ENCODE measurements at places on chromosomes 4 and X. TPM values are rescaled to one million over a fixed set of nuclear protein-coding genes. Genes with fewer than 3 reads are reported as not detected.

GRCh38 chr4:21543514-21543913 is 405.1 kb downstream of the KCNIP4 start:
- no peak overlapping the region for H3K27ac ChIP-seq
- H3K27me3 ChIP-seq = no peaks in the 10 kb centered on the region
- DNase-seq = no peak
- H3K4me1 ChIP-seq = no peaks in the 10 kb centered on the region

GRCh38 chrX:119539872-119540271 is 25.3 kb downstream of the STEEP1 start:
- no peaks in the 10 kb centered on the region for H3K27me3 ChIP-seq
- peaks cover 11% of the 10 kb centered on the region for H3K36me3 ChIP-seq
- no peak for DNase-seq
- no peak overlapping the region for H3K4me3 ChIP-seq

DNA sequence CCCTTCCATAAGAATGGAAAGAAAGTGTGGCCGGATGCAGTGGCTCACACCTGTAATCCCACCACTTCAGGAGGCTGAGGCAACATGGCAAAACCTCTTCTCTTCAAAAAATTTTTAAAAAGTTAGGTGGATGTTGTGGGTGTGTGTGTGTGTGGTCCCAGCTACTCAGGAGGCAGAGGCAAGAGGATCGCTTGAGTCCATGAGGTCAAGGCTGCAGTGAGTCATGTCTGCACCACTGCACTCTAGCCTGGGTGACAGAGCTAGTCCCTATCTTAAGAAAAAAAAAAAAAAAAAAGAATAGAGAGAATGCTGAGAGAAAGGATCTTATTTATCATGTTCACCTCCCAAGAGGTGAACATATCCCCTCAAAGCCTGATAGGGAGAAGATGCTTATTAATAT is 492.1 kb upstream of the SMIM31 start:
- no peak overlapping the region for H3K27ac ChIP-seq
- no peak for DNase-seq
- no peaks in the 10 kb centered on the region for H3K36me3 ChIP-seq
- H3K27me3 ChIP-seq = no peaks in the 10 kb centered on the region
- H3K4me3 ChIP-seq = no peak overlapping the region
- no peaks in the 10 kb centered on the region for H3K4me1 ChIP-seq

DNA sequence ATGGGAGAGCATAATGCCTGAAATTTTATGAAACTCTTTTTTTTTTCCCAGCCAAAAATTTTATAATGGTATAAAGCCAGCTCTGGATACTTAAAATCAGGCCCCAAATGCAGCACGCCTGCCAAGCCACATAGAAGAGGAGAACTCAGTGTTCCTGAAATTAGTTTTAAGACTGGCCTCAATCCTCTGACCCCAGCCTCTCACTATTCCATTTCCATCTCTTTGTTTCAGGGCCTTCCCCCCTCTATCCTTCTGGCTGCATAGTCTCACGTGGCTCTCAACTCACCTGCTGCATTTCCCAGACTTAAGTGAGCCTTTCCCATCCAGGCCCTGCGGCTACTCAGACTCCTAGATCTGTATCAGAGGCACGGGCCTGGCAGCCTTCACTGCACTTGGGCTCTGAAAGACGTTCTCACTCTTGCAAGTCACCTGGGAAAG is 5.2 kb upstream of the CBR4 start:
- no peak overlapping the region for H3K4me3 ChIP-seq
- peaks cover 3% of the 10 kb centered on the region for H3K4me1 ChIP-seq
- no peak for DNase-seq
- no peak overlapping the region for H3K27ac ChIP-seq
- no peaks in the 10 kb centered on the region for H3K36me3 ChIP-seq

DNA sequence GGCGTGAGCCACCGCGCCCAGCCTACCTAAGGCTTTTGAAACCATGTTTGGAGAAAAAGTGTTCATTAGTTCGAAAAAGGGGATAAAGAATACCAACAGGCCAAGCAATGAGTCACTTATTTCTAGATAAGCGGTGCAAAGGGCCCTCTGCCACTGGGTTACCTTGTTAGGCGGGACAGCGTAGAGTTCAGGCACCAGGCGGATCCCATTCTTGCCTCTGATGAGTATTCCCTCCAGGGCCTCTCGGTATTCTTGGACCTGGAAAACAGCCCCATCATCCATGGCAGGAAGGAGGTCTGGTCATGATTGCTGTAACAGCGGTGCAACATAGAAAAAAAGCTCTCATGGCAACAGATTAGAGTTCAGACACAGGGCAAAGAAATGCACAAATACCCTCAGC is 48.0 kb downstream of the PHKA2 start:
- H3K4me1 ChIP-seq = no peaks in the 10 kb centered on the region
- no peak overlapping the region for H3K27ac ChIP-seq
- H3K27me3 ChIP-seq = no peaks in the 10 kb centered on the region
- no peak overlapping the region for H3K4me3 ChIP-seq

- peaks cover 4% of the 10 kb centered on the region for H3K27me3 ChIP-seq
- no peak overlapping the region for H3K4me3 ChIP-seq
- no peak for DNase-seq
- no peaks in the 10 kb centered on the region for H3K36me3 ChIP-seq
- H3K4me1 ChIP-seq = no peaks in the 10 kb centered on the region
- H3K27ac ChIP-seq = no peak overlapping the region
Measured at GRCh38 chr4:55553441-55554201, 6.9 kb upstream of the CLOCK start.

GRCh38 chrX:42944381-42944998 is 166.5 kb upstream of the PPP1R2C start:
- no peak for DNase-seq
- H3K27ac ChIP-seq = peak overlapping the region; percentile 86
- peak overlapping the region; percentile 69 for H3K4me3 ChIP-seq
- no peaks in the 10 kb centered on the region for H3K36me3 ChIP-seq
- H3K27me3 ChIP-seq = no peaks in the 10 kb centered on the region

DNA sequence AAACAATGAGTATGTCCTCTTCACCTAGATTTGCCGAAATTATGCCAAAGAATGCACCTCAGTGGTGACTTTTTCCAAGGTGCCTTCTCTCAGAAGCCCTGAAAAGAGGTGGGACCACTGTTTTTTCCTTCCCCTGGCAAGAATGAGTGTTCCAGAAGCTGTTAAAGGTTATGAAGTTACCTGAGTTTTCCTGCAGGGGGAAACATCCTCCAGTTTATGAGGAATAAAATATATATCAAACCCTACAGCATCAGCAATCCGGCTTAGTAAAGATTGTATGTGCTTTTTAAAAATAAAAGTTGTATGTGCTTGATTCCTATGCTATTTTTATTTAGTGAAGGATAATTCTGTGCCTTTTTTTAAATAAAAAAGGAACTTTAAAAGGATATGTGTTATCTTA is 73.3 kb downstream of the RBM46 start:
- no peaks in the 10 kb centered on the region for H3K27me3 ChIP-seq
- no peak for DNase-seq
- no peaks in the 10 kb centered on the region for H3K36me3 ChIP-seq
- no peak overlapping the region for H3K27ac ChIP-seq

DNA sequence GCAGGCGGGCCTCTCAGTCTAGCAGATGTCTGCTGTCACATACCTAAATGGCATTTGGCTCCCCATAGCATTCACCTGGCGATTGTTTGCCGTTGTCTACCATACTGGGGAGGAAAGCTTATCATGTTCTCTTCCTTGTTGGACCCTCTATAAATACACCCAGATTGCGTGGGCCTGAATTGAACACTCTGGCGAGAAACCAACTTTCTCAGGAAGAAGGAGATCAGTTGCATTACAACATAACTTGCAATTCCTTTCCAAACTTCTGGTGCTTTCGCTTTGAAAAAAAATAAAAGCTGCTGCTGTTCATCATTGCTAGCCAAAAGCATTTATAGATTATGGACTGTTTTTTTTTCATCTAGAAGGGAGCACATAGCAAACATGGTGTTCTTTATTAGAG is 230.0 kb upstream of the GPC4 start:
- H3K4me3 ChIP-seq = no peak overlapping the region
- no peaks in the 10 kb centered on the region for H3K27me3 ChIP-seq
- no peak overlapping the region for H3K27ac ChIP-seq
- DNase-seq = no peak
- no peaks in the 10 kb centered on the region for H3K36me3 ChIP-seq
- H3K4me1 ChIP-seq = no peaks in the 10 kb centered on the region

DNA sequence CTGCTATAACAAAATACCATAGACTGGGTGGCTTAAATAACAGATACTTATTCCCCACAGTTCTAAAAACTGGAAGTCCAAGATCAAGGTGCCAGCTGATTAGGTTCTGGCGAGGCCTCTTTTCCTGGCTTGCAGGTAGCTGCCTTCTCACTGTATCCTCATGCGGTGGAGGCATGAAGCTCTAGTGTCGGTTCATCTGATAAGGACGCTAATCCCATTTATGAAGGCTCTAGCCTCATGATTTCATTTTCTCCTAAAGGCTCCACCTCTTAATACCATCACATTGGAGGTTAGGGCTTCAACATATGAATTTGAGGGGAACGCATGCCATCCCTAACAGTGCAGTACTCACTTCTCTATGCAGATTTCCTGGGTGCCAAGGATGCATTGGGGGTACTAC is 57.9 kb upstream of the STIM2 start:
- H3K27me3 ChIP-seq = no peaks in the 10 kb centered on the region
- H3K4me1 ChIP-seq = no peaks in the 10 kb centered on the region
- no peak overlapping the region for H3K4me3 ChIP-seq
- no peaks in the 10 kb centered on the region for H3K36me3 ChIP-seq
- DNase-seq = no peak
- H3K27ac ChIP-seq = no peak overlapping the region

DNA sequence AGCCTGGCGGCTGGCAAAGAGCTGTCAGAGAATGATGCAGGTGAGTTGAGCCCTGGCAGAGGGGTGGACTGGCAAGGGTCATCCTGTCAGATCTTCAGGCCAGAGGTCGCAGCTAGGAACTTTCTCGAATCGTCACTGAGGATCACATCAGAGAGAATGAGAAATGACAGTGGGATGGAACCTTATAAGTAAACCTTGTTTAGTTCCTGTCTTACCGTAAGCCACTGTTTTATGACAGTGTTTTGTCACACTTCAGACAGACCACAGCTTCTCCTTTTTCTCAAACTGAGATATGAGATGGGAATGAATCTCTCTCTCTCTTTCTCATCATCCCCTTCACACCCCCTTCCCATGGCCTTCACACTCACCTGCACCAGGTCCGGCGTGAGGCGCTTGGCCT is 9.3 kb downstream of the DIPK2B start:
- no peak for DNase-seq
- peaks cover 3% of the 10 kb centered on the region for H3K4me1 ChIP-seq
- H3K4me3 ChIP-seq = no peak overlapping the region
- no peaks in the 10 kb centered on the region for H3K27me3 ChIP-seq
- H3K36me3 ChIP-seq = no peaks in the 10 kb centered on the region

DNA sequence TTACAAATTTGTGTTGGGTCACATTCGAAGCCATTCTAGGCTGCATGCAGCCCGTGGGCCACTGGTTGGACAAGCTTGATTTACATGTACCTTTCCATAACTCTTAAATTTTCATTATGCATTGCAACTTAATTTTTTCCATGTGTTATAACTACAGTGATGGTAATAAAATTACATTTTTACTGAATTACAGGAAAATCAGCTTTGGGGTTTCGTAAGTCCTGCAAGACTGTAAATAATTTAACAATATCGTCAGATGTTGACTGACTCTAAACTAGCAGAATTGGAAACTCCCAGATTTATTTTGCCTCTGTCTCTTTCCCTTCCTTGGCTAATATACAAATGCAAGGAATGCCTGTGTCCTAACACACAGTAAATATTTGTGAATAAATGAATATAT is 88.0 kb upstream of the RAPGEF2 start:
- H3K27me3 ChIP-seq = no peaks in the 10 kb centered on the region
- H3K27ac ChIP-seq = no peak overlapping the region
- no peaks in the 10 kb centered on the region for H3K4me1 ChIP-seq
- no peaks in the 10 kb centered on the region for H3K36me3 ChIP-seq

DNA sequence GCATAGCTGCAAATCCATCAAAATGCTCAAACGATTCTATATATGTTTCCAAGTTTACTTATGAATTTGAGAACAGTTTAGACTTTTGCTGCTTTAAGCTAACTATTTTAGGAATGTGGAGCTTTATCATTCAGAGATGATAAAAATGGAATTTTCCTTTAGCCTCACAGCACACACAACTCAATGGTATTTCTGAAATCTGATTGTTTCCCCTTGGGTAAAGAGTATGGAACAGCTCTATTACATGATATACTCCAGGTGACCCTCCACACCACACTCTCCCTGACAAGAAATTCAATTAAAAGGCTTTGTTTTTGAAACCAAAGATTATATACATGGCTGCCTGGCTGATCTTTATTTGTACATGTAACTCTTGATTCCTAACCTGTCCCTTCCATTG is 120.0 kb downstream of the LUZP4 start:
- H3K4me1 ChIP-seq = no peaks in the 10 kb centered on the region
- no peak overlapping the region for H3K27ac ChIP-seq
- no peak overlapping the region for H3K4me3 ChIP-seq
- no peaks in the 10 kb centered on the region for H3K27me3 ChIP-seq
- no peaks in the 10 kb centered on the region for H3K36me3 ChIP-seq

DNA sequence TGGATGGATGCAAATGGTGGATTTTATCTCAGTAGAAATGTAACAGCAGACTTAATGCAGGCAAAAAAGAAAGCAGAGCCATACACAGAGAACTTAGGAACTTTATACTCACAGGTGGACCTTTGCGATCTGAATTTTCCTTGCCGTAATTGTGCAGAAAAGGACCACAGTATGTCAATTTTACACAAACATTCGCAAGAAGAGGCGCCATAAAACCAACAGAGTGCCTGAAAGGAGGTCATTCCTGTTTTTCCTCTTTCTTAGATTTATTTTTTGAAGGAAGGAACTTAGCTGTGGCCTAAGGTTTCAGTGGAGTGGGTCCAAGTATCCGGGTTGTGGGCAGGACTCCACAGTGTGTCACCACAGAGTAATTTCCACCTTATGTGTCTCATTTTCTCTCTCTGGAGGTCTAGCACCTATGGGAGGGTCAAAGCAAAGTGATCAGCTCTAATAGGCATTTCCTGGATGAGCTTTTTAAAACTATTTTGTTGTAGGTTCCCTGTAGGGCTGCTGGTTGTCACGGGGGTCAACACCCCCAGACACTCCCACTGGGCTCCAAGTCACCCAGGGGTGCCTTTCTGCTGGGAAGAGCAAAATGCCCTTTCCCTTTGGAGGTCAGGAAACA is 24.7 kb upstream of the PBDC1 start:
- no peak for DNase-seq
- peak overlapping the region; percentile 80 for H3K27ac ChIP-seq
- no peaks in the 10 kb centered on the region for H3K27me3 ChIP-seq

- no peaks in the 10 kb centered on the region for H3K4me1 ChIP-seq
- DNase-seq = no peak
- H3K4me3 ChIP-seq = no peak overlapping the region
- no peaks in the 10 kb centered on the region for H3K36me3 ChIP-seq
Measured at GRCh38 chr4:170388255-170388654, 298.5 kb upstream of the AADAT start.

GRCh38 chrX:8520791-8521190 is 56.2 kb downstream of the VCX3B start:
- no peak for DNase-seq
- no peak overlapping the region for H3K27ac ChIP-seq
- H3K4me1 ChIP-seq = no peaks in the 10 kb centered on the region
- H3K36me3 ChIP-seq = no peaks in the 10 kb centered on the region
- H3K27me3 ChIP-seq = no peaks in the 10 kb centered on the region
- H3K4me3 ChIP-seq = no peak overlapping the region

GRCh38 chr4:139763672-139764071 is 98.1 kb downstream of the MGST2 start:
- no peak overlapping the region for H3K4me3 ChIP-seq
- H3K4me1 ChIP-seq = no peaks in the 10 kb centered on the region
- DNase-seq = no peak
- no peak overlapping the region for H3K27ac ChIP-seq
- no peaks in the 10 kb centered on the region for H3K36me3 ChIP-seq
- no peaks in the 10 kb centered on the region for H3K27me3 ChIP-seq

ZNF157 gene
- total RNA-seq = 0.17 TPM

PAGE2 gene
- not detected for total RNA-seq

IL21 gene
- total RNA-seq = 0.20 TPM

PLRG1 gene
- 39.6 TPM for total RNA-seq

SH3BP2 gene
- total RNA-seq = 61.7 TPM

BMP3 gene
- total RNA-seq = not detected

RAB40A gene
- total RNA-seq = not detected

FGFR3 gene
- 0.25 TPM for total RNA-seq
